Activated CD4-positive, alpha-beta T cell treated with anti-CD3 and anti-CD28 coated beads, Interleukin-2, amount 10 ng/mL, durations not matched to agents 24 days and 14 days (primary cell): ENCODE measurements at places on chromosomes 3 and 15. TPM values are rescaled to one million over a fixed set of nuclear protein-coding genes. Genes with fewer than 3 reads are reported as not detected.

DNA sequence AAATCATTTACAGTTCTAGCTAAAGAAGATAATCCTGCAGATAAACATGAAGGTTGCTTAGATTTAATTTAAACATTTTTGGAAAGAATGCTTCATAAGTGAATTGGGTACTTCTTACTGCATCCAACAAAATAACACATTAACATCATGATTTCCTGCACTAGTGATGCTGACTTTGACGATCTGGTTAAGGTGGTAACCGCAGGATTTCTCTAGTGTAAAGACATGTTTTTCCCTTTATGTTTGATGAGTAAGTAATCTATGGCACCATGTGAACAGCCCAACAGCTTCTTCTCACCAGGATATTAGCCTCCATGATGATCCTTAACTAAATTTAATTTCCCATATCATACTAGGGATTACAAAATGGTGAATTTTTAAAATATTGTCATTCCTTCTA is 14.1 kb downstream of the SPPL2A start:
- no peak overlapping the region for H3K4me3 ChIP-seq
- H3K36me3 ChIP-seq = peaks cover 30% of the 10 kb centered on the region
- DNase-seq = no peak
- no peaks in the 10 kb centered on the region for H3K27me3 ChIP-seq
- no peak overlapping the region for H3K27ac ChIP-seq
- H3K4me1 ChIP-seq = peaks cover 11% of the 10 kb centered on the region

DNA sequence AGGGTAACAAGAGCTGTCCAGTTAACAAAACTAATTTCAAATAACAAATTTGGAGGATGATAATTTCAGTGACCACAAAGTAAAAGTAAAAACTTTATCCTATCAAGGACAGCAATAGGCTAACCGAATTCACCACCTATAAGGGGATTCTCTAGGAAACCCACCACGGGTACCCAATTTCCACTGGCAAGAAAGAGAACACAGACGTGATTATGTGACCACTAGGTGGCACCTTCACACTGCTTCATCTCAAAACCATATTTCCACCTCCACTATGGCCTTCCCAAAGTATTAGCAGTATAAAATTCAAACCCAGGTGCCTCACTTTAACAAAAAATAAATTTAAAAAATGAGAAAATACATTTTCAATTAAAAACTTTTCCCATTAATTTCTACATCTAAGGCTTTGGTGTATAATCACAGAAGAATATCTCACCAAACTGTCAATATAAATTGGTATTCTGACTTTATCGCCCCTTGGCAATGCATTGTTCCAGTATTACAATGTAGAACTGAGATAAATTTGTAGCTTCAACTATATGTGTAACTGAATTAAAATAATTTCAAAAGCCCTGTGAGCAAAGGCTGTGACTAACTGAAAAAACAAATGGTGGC is 96.5 kb downstream of the FSIP1 start:
- H3K4me3 ChIP-seq = no peak overlapping the region
- peaks cover 11% of the 10 kb centered on the region for H3K27me3 ChIP-seq
- no peaks in the 10 kb centered on the region for H3K36me3 ChIP-seq
- H3K27ac ChIP-seq = no peak overlapping the region
- peak; percentile 77 for DNase-seq

GRCh38 chr3:127389420-127389819 is 101.6 kb upstream of the PRR20G start:
- no peak overlapping the region for H3K4me3 ChIP-seq
- H3K27me3 ChIP-seq = no peaks in the 10 kb centered on the region
- DNase-seq = no peak
- H3K36me3 ChIP-seq = no peaks in the 10 kb centered on the region
- no peak overlapping the region for H3K27ac ChIP-seq
- H3K4me1 ChIP-seq = no peaks in the 10 kb centered on the region

- no peak for DNase-seq
- no peaks in the 10 kb centered on the region for H3K27me3 ChIP-seq
- H3K4me1 ChIP-seq = no peaks in the 10 kb centered on the region
- H3K27ac ChIP-seq = no peak overlapping the region
- H3K4me3 ChIP-seq = no peak overlapping the region
These were observed 146.4 kb downstream of the ROBO2 start for GRCh38 chr3:77186319-77186718.

GRCh38 chr3:13548696-13549622 is at the start of gene FBLN2:
FBLN2 (plus strand) TSS chr3:13549125; CDS start chr3:13570356, 21,231 bp downstream.
- no peaks in the 10 kb centered on the region for H3K36me3 ChIP-seq
- peak; percentile 73 for DNase-seq
- H3K27me3 ChIP-seq = peaks cover 47% of the 10 kb centered on the region

GRCh38 chr15:96515371-96515770 is 184.9 kb downstream of the NR2F2 start:
- H3K36me3 ChIP-seq = no peaks in the 10 kb centered on the region
- H3K4me1 ChIP-seq = no peaks in the 10 kb centered on the region
- no peak for DNase-seq
- no peak overlapping the region for H3K27ac ChIP-seq

GRCh38 chr15:101396484-101397261 is 92.8 kb downstream of the PCSK6 start:
- no peak overlapping the region for H3K4me3 ChIP-seq
- DNase-seq = no peak
- no peaks in the 10 kb centered on the region for H3K36me3 ChIP-seq
- peaks cover 14% of the 10 kb centered on the region for H3K27me3 ChIP-seq
- H3K27ac ChIP-seq = no peak overlapping the region
- H3K4me1 ChIP-seq = peaks cover 5% of the 10 kb centered on the region

GRCh38 chr3:133376810-133377209 is 23.0 kb upstream of the BFSP2 start:
- H3K27me3 ChIP-seq = peaks cover 2% of the 10 kb centered on the region
- no peaks in the 10 kb centered on the region for H3K4me1 ChIP-seq
- no peaks in the 10 kb centered on the region for H3K36me3 ChIP-seq
- no peak overlapping the region for H3K4me3 ChIP-seq
- DNase-seq = no peak
- H3K27ac ChIP-seq = no peak overlapping the region

DNA sequence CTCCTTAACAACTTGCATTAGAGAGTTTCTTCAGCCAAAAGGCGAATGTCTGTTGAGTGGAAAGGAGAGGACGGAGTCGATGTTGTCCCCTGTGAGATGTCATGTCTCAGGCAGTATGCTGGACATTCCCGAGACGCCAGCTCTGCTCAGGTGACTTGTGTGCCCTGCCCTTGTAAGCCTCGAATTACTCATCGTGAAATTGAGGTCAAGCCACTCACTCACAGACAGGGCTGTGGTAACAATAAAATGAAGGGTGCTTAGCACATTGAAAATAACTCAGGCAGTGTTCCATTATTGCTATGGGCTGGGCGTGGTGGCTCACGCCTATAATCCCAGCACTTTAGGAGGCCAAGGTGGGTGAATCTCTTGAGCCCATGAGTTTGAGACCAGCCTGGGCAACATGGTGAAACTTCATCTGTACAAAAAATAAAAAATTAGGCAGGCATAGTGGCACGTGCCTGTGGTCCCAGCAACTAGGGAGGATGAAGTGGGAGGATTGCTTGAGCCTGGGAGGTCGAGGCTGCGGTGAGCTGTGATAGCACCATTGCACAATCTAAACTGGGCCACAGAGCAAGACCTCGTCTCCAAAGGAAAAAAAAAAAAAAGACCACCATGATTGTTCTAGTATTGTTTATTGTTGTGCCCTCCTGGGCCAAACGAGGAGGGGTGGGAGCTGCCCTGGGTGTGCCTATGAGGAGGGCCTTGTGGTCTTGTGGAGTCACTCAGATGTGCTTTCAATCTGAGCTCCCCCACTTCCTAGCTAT is 214.4 kb downstream of the THSD4 start:
- no peaks in the 10 kb centered on the region for H3K27me3 ChIP-seq
- no peak overlapping the region for H3K4me3 ChIP-seq
- no peak overlapping the region for H3K27ac ChIP-seq
- no peak for DNase-seq

The GOLGA6D gene
- total RNA-seq = not detected in 2 replicates

DNA sequence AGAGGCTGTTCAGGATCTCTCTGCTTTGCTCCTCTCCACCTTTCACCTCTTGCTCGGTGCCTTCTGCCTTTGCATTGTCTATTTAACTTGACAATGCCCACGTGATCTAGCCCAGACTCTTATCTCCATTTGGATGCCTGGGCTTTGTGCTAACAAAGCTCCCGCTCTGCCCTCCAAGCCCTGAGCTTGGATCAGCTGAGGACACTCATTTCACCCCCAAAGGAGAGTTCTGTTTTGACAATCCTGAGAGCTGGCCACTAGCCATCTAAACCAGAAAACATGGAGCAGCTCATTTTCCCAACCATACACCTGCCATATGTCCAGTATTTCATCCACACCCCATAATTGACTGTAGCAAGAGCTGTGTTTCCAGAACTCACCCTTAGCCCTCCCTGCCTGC is 12.8 kb downstream of the GPR176 start:
- H3K27me3 ChIP-seq = peaks cover 21% of the 10 kb centered on the region
- no peak for DNase-seq
- no peak overlapping the region for H3K4me3 ChIP-seq
- no peaks in the 10 kb centered on the region for H3K36me3 ChIP-seq
- no peak overlapping the region for H3K27ac ChIP-seq

The ZDHHC23 gene
- total RNA-seq = 1.9 and 2.4 TPM in 2 replicates

GRCh38 chr3:157135671-157136396 is 24.1 kb downstream of the CCNL1 start:
- peaks cover 28% of the 10 kb centered on the region for H3K36me3 ChIP-seq
- H3K27ac ChIP-seq = peak overlapping the region; percentile 57
- H3K4me3 ChIP-seq = peak overlapping the region; percentile 54
- peaks cover 63% of the 10 kb centered on the region for H3K4me1 ChIP-seq
- H3K27me3 ChIP-seq = no peaks in the 10 kb centered on the region

- no peak for DNase-seq
- H3K4me1 ChIP-seq = peaks cover 5% of the 10 kb centered on the region
- no peak overlapping the region for H3K27ac ChIP-seq
- no peak overlapping the region for H3K4me3 ChIP-seq
These were observed 47.1 kb downstream of the FOXP1 start for GRCh38 chr3:71536376-71536965.

GRCh38 chr3:122982216-122983185 is 45.1 kb downstream of the SEMA5B start:
- H3K4me1 ChIP-seq = peaks cover 5% of the 10 kb centered on the region

The TICRR gene
- 18.8 and 21.0 TPM in 2 replicates for total RNA-seq

DNA sequence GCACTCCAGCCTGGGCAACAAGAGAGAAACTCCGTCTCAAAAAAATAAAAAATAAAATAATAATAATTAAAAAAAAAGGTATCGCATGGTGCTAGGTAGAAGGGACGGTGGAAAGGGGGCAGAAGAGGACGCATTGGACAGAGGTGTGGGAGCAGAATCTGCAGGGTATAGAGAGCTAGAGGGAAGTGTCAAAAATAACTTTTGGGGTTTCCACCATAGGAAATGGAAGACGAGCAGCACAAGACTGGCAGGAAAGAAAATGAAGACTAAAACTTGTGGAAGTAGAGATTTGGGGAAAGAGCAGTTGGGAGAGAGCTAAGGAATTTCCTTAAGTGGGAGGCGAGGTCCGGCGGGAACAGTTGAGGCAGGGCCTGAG is 585 bp upstream of the MKRN2 start:
- H3K36me3 ChIP-seq = peaks cover 3% of the 10 kb centered on the region
- H3K27ac ChIP-seq = peak overlapping the region; percentile 91
- no peak for DNase-seq
- peaks cover 42% of the 10 kb centered on the region for H3K4me1 ChIP-seq
- peaks cover 25% of the 10 kb centered on the region for H3K27me3 ChIP-seq

DNA sequence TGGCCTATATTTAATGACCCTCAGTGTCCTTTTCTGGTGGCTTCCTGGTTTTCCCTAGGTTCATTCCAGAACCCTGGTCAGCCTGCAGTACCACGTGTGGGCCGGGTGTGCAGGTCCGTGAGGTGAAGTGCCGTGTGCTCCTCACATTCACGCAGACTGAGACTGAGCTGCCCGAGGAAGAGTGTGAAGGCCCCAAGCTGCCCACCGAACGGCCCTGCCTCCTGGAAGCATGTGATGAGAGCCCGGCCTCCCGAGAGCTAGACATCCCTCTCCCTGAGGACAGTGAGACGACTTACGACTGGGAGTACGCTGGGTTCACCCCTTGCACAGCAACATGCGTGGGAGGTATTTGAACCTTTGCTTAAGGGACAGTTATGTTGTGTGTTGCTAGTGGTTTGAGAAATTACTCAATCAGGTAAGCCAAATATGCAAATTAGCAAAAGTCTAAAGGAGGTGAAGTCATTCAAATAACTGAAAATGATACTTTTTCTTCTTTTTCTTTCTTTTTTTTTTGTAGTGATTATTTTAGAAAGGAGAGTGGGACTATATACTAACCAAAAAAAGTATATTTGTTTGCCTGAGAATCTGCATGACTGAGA is 259.2 kb downstream of the ADAMTSL3 start:
- no peak overlapping the region for H3K4me3 ChIP-seq
- no peaks in the 10 kb centered on the region for H3K4me1 ChIP-seq
- no peaks in the 10 kb centered on the region for H3K36me3 ChIP-seq
- no peak for DNase-seq
- peaks cover 4% of the 10 kb centered on the region for H3K27me3 ChIP-seq

DNA sequence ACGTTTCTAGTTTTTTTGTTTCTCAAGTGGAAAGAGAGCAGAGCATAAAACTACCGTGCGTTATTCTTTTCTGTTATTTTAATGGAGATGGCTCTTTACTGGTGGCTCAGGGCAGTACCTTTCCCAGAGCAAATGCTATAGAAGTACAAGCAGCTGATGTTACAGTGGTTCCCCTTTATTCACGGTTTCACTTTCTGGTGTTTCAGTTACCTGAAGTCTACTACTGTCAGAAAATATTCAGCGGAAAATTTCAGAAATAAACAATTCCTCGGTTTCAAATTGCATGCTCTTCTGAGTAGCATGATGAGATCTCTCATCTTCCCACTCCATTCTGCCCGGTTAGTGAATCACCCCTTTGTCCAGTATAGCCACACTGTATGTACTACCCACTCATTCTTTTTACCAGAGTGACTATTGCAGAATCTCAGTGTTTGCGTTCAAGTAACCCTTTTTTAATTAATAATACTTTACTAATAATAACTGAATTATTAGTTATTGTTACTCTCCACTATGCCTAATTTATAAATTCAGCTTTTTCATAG is 597.5 kb upstream of the ROBO2 start:
- no peak overlapping the region for H3K27ac ChIP-seq
- no peaks in the 10 kb centered on the region for H3K27me3 ChIP-seq
- H3K36me3 ChIP-seq = no peaks in the 10 kb centered on the region
- H3K4me3 ChIP-seq = no peak overlapping the region
- no peak for DNase-seq
- no peaks in the 10 kb centered on the region for H3K4me1 ChIP-seq

- H3K4me1 ChIP-seq = peaks cover 29% of the 10 kb centered on the region
- H3K27ac ChIP-seq = peak within 1 kb of the TSS; percentile 88
- H3K27me3 ChIP-seq = peaks cover 15% of the 10 kb centered on the region
- peak within 1 kb of the TSS; percentile 84 for H3K4me3 ChIP-seq
- peaks cover 12% of the 10 kb centered on the region for H3K36me3 ChIP-seq
These were observed at the start of the genes CCR5AS and CCRL2 for GRCh38 chr3:46406788-46407611. CCR5AS (minus strand) TSS chr3:46407066. CCRL2 (plus strand) TSS chr3:46407259; CDS start chr3:46408080, 821 bp downstream.

The LRRC2 gene
- total RNA-seq = not detected in 2 replicates

DNA sequence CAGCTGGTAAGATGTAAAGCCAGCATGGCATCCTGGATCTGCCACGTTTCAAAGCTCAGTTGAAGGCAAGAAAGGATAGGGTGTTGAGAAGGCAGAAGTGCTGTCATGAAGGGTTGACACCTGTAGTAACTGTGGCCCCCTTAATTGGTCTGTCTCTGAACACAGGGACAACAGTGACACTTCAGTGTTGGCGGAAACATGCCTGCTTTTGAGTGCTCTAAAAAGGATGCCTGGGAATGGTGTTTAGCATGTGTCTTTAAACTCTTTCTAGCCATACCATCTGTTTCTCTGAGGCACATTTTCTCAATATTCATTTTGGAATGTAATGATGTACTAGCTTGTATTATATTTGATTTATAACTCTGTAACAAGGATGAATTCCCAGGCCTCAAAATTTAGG is 42.1 kb downstream of the PLS1 start:
- no peak for DNase-seq
- peaks cover 2% of the 10 kb centered on the region for H3K27me3 ChIP-seq
- H3K4me3 ChIP-seq = no peak overlapping the region
- no peaks in the 10 kb centered on the region for H3K4me1 ChIP-seq
- no peak overlapping the region for H3K27ac ChIP-seq
